D341Med (cell line): ENCODE measurements at places on chromosomes 16 and 17.

DNA sequence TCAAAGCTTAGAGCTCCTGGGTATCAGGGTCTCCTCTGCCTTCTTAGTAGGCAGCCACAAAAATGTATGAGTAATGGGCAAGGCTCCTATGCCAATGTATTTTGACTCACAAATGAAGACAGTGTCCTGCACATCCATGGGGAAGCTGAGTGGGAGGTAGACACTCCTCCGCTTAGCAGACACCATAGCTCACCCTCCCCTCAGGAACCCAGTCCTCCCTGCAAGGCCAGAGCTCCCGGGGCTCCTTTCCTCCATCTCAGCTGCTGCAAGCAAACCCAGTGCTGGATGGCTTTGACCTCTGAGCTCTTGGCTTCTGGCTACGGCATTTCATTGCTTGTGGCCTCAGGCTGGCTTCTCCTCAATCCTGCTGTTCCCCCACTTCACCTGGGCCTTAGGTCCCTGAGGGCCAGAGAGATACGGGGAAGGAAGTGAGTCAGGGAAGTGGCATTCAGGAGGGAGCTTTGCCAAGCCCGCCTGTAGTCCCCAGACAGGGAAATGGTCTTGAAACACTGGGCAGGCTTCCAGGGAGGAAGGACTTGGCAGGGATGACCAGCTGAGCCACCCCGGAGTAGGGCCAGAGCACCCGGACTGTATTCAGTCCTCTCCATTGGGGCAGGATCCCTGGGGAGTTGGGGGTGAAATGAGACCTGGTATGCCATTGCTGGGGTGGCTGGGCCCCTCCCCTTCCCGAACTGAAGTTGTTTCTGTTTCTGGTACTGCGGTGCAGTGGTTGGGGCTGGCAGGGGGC lies 4.5 kb downstream of the ABCC3 start:
- DNase-seq, result no peak

DNA sequence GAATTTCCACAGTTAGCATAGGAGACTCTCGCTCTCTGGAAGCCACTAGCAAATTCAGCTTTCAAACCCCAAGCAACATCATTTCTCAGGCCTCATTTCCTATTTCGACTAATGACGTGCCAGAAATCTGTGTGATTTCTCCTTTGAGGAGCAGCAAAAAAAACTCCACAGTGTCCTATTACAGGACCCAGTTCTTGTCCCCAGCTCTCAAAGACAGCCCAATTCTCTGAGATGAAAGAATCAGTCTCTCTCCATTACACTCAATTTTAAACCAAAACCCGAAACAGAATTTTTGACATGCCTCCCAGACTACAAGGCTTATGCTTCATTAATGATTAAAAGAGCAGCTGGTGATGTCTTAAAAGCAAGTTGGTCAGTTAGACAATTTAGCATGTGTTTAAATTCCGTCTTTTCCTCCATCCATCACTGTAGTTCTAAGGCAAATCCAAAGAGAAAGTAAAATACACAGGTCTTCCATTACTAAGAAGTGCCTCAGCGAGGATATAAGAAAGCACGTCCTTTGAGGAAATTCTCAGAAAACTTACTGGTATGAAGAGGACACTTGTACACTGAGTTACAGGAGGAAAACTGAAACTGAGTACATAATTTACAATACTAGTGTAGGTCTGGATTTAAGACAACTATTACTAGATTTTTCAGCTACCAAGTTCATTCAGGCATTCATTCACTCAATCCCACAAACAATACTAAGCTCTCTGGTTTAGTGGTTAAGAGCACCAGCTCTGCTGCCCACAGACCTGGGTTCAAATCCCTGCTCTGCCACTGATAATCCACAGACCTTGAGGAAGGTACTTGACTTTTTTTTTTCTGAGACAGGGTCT lies 12.5 kb downstream of the TOM1L2 start:
- DNase-seq, result no peak

DNA sequence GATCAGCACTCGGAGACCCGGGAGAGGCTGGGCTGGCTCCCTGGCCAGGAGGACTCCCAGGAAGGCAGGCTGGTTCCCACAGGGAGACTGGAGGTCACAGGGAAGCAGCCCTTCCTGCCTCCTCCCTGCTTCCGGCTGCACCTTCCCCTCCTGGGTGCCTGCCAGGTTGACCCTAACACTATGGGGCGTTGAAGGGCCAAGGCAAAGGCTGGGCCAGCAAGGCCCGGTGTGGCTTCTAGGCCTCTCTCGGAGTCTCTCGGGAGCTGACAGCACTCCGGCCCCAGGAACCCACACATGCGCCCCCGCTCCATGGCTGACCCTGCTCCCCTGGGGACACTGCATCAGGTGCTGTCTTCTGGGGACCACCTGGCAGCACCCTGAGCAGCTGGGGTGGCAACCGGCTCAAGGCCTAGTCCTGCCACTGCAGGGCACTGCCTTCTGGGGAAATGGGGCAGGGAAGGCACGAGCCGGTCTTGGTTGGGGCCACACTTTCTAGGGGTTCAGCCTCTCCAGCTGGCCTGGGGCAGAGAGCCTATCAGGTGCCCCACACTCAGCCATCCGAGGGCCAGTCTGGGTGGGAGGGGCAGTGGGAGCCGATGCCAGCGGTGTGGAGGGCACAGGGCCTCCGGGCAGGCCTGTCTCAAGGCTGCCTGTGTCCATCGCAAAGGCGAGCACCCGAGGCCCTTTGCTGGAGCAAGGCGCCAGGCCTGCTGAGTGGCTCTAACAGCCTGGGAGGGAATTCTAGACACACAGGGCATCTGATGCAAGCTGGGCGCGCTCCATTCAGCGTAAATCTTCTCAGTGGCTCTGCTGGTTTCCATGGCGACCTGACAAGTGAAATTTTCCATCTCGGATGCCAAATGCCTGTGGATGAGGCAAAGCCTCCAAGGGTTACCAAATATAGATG lies 5.6 kb upstream of the MTSS2 start:
- no peak for DNase-seq

DNA sequence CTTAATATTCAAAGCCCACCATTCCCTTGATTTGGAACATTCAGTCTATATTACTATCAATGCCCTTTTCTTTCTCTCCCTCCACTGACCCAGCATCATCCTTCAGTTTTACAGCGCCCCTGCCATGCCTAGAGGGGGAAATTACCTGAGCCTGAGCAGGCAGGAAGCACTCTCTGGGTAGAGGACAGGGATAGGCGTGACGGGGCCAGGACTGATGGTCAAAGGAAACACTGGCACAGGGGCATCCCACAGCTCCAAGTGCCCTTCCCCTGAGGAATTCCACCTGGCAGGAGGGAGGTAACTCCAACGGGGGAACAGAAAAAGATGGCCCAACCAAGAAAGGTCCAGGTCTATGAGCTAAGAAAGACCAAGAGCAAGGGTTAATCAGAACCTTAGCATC lies 10.0 kb downstream of the CTC1 start:
- DNase-seq, result no peak

- no peak for DNase-seq
Observed at GRCh38 chr16:47028767-47029377, 55.4 kb upstream of the DNAJA2 start.

DNA sequence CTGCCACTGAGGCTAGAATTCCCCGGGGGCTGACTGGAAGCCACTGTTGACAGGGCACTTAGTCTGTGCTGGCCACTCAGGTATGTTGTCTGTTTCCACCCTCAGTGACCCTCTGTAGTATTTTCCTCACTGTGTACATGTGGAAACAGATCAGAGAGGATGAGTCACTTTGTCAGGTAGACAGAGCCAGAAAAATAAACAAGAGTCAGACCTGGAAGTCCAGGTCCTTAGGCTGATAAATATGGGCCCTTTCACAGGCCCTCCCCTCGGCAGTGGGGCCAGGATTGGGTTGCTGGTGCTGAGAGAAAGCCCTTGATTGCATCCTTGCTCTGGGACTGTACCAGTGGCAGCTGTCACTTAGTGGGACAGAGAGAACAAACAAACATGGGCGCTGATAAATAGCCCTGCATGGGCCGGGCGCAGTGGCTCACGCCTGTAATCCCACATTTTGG lies 21.3 kb downstream of the PGS1 start:
- no peak for DNase-seq

DNA sequence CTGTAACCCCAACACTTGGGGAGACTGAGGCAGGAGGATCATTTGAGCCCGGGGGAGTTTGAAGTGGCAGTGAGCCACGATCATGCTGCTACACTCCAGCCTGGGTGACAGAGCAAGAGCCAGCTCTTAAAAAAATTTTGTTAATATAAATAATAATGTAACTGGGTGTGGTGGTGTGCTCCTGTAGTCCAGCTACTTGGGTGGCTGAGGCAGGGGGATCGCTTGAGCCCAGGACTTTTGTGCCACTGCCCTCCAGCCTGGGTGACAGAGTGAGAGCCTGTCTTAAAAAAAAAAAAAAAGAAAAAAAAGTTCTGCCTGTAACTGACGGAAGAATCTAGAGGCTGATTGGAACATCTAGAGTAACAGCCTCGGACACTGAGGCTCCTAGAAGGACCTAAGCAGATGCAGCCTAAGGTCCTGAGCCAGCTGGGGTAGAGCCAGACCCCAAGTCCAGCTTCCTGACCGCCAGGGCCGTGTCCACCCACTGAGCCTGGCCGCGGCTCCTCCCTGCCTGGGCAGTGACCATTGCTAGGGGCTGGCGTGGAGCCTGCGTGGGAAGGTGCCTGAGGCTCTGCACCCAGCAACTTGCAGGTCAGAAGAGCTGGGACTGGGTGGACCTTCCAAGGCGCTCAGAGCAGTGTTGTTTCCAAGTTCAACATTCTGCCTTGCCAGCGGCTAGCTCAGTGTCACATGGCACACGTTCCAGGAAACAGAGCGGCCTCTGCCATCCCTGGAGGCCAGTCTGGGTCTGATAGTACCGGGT lies 209.4 kb upstream of the CIBAR2 start:
- no peak for DNase-seq

GRCh38 chr17:81695801-81696200 lies 7.4 kb upstream of the MRPL12 start:
- DNase-seq, result no peak

DNA sequence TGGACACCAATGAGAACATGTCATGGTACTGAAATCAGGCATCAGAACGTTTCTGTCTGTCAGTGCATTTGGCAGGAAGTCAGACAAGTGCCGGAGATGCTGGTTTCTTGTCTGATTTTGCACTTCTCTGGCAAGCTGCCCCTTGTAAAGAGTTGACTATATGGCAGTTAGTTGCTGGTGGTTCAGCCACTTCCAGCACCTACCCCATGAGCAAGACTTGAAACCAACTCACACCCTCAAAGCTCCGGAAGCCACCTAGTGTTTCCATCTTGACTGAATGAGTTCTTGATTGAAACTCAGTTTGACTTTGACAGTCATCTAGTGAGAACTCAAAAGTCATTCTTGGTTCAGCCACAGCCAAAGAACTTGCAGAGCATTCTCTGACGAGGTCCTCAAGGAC lies 225.1 kb downstream of the SPECC1 start:
- no peak for DNase-seq

DNA sequence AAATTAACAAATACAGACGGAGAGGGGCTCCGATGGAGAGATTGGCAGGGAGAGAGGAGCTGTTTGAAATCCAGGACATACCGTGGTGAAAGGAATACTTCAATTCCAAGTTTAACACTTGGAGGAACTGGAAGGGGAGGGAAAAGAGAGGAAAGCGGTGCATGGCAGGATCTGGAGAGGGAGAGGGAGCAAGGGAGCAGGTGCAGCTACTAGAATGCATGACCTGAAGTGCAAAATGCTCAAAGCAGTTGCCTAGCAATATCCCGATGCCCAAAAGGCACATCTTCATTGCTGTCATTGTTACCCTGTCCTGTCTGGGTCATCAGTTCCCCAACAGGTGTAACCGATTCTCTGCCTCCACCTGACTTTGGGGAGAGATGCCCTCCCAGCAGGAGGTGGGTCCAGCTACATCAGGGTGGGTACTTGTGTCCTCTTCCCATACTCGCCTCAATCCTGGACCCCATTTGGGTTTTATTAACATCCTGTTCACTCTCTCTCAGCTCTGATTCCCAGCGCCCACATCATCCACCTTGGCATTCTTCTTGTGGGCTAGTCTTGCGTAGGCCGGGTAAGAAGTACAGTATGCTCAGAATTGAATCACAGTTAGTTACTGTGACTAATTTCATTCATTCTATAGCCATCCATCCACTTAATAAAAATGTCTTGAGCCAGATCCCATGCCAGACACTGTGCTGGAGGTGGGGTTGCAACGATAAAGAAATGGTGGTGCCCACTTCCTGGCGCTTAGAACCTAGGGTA lies 37.4 kb upstream of the EMP2 start:
- no peak for DNase-seq

- no peak for DNase-seq
Observed at GRCh38 chr17:70929226-70929625, 759.9 kb downstream of the KCNJ2 start.

DNA sequence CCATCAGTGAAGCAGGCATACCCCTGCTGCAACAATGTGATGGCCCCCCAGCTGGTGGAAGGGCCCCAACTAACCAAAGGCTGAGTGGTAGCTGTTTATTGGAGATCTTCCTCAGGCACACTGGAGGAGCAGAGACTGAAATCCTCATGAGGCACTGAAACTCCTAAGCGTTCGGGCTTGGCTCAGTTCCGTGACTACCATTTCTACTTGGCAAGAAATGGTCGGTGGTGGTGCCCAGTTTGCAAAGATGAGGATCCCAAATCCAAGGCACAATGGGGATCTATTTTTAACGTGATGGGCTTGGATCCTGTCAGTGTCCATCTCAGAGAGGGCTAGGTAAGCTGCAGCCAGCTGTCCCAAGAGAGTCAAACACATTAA lies 82.8 kb downstream of the TNFRSF13B start:
- no peak for DNase-seq

GRCh38 chr16:7161891-7162290 lies 170.8 kb upstream of the RBFOX1 start:
- DNase-seq, result no peak

- no peak for DNase-seq
Observed at GRCh38 chr16:85640254-85640558, 27.1 kb downstream of the GSE1 start.

GRCh38 chr17:39306509-39307212 lies 80.9 kb upstream of the STAC2 start:
- DNase-seq, result no peak

- no peak for DNase-seq
Observed at GRCh38 chr17:61485067-61485775, 33.0 kb downstream of the TBX4 start.

- DNase-seq, result no peak
Observed at GRCh38 chr17:42585353-42585752, 7.8 kb upstream of the PSMC3IP start.

- no peak for DNase-seq
Observed at GRCh38 chr16:66874079-66874775, 6.1 kb upstream of the PDP2 start.

GRCh38 chr16:56312556-56312955 lies 112.8 kb downstream of the AMFR start:
- DNase-seq, result no peak

- DNase-seq, result no peak
Observed at GRCh38 chr17:78058001-78058400, 70.6 kb downstream of the TMC6 start.

- no peak for DNase-seq
Observed at GRCh38 chr16:85200471-85201278, 88.4 kb upstream of the CIBAR2 start.

DNA sequence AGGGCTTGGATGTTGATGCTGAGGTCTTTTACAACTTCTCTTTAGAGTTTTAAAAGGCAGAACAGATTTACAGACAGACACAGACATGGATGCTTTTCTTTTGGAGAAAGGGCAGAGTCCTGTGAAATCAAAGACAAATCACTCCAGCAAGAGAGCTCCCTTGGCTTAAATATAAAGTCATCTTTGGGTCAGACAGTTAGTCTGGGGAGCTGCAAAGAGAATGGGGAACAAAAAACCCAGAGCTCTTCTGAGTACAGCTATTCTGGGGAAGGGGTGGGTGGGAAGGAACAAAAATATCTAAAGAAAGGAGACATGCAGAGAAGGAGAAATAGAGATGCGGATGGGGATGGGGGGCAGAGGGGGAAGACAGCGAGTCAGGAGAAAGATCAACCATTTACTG lies 266.6 kb downstream of the XYLT1 start:
- DNase-seq, result no peak
